NCI-H526 (cell line): ENCODE measurements at places on chromosomes 12 and 14.

DNA sequence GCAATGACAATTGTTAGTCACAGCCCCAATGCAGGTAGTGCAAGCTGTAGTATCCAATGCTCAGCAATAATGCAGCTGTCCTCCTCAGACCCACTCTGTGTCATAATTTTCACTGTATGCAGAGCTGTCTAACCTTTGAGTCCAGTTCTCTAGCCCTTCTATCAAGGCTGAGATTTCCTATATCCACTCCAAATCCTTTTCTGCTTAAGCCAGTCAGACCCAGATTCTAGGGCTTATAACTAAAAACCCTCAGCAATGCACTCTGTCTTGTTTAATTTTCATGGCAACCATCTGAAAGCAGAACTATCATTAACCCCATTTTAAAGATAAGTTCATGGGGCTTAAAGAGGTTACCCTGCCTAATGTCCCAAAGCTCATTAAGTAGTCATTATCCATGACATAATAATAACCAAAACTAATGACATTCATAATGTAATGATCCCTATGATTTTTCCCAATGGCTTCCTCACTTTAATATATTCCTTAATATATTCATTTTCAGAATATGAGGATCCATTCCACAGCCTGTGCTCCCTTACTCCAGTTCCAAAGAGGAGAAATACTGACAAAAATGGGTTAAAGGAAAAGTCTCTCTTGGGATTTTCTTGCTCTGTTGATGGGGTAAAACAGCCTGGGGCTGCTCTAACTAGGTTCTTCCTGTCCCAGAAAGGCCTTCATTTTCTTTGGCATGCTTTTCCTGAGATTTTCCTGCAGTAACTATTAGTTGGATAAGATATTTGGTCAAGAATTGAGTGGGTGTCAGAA lies 29.5 kb downstream of the TXNDC16 start:
- no peak for DNase-seq

DNA sequence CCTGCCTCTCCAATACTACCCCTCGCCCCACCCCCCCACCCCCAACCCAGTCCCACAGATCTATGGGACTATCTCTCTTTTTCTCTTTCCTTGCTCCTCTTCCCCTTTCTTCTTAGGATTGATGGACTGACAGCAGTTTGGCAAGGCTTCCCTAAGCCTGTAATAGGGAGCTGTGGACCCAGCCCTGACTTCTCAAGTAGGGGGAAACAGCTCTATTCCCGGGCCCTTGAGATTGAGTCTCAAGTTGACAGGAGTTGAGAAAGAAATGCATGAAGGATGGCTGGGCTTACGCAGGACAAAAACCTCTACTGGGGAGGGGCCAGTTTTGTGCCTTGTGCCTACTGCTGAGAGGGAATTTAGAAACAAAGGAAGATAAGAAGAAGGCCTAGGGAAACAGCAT lies 60.4 kb downstream of the SMUG1 start:
- DNase-seq, result no peak

GRCh38 chr12:108040947-108041346 lies 88.1 kb upstream of the WSCD2 start:
- DNase-seq, result no peak

DNA sequence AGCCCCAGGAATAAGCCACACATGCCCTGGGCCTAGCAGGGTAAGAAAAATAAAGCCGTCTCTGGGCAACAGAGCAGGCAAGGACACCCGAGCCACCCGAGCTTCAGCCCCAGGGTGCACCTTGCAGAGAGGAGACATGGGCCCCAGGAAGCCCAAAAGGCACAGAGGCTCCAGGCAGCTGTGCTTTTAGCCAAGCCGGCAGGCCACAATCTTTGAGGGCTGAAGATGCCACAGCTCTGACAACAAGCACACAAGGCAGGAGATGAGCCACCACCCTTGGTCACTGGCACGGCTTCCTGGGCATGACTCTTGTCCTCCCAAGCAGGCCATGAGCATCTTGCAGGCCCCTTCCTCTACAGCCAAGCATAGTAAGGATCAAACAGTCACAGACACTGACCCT lies 86.3 kb downstream of the ITPK1 start:
- DNase-seq, result no peak

DNA sequence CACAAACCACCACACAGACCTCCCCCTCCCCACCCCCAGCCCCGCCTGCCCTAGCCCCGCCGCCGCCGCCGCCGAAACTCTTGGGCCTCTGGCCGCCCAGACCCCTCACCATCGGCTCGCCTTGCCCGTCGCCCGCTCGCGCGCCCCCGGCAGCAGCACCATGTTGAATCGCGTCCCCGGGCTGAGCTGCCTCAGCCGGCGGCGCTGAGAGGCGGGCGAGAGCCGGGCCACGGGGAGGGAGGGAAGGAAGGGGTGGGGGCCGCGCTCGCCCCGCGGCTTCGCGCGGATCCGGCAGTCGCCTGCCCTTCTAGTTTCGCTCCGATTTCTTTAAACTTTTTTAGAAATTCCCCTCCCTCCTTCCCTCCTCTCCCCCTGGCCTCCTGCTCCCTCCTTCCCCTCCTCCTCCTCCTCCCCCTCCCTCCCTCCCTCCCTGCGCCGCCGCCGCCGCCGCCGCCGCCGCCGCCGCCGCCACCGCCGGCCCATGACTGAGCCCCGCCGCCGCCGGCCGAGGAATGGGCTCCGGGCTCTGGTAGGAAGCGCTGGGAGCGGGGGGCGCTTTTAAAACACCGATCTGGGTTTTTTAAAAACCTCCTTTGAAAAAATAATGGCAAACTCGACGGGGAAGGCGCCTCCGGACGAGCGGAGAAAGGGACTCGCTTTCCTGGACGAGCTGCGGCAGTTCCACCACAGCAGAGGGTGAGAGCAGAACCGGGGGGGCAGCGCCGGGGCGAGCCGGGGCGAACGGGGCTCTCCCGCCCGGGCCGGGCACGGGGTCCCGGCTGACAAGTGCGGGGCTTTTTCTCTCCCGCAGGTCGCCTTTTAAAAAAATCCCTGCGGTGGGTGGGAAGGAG lies at the start of gene ARID2:
ARID2 (plus strand) TSS at position 474 of the 851 bp plus-strand sequence; CDS start at position 605, 131 bp downstream.
- DNase-seq, result peak; percentile 43

- DNase-seq, result no peak
These were observed 9.5 kb upstream of the NUMB start for GRCh38 chr14:73467800-73468199.

GRCh38 chr14:100190126-100190525 lies 30.7 kb upstream of the DEGS2 start:
- DNase-seq, result no peak

DNA sequence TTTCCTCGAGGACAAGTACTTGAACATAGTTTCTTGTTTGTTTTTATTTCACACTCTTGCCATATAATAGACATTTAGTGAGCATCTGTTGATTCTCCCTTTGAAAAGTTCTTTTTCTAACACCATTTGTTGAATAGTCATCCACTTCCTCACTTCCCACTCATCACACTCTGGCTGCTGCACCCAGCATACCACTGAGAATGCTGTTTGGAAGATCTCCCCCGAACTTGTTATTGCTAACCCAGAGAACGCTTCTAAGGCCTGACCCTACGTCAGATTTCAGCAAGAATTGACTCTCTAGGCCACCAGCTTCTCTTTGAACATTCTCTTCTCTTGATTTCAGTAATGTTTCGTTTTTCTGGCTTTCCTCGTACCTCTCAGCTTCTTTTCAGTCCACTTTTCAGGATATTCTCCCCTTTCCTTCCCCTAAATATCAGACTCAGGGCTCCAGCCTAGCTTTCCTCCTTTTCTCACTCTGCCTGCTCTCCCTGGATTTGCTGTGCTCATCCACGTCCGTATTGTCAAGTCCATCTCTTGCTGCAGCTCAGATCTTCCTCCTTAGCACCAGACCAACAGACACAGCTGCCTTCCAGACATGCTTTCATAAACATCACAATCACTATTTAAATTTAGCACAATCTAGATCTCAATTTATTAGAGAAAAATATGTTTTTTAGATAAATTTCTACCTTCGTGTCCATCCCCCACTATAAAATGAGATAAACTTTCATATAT lies 94.0 kb upstream of the SLC38A4 start:
- no peak for DNase-seq

DNA sequence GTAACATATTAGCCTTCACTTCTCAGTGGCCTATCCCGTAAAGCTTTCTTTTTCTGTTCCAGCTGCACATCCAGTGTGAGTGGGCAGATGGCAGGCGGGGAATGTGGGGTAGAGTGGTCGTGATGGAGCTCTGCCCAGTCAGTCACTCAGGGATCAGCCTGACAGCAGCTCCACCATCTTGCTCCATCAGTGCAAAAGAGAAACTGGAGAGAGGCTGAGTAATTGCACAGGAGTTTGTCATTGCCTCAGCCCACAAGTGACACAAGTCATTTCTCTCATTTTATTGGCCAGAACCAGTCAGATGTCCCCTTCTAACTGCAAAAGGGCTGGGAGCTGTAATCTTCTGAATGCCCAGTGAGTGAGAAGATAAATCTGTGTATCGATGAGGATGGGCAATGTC lies 66.5 kb downstream of the ATP23 start:
- DNase-seq, result no peak

DNA sequence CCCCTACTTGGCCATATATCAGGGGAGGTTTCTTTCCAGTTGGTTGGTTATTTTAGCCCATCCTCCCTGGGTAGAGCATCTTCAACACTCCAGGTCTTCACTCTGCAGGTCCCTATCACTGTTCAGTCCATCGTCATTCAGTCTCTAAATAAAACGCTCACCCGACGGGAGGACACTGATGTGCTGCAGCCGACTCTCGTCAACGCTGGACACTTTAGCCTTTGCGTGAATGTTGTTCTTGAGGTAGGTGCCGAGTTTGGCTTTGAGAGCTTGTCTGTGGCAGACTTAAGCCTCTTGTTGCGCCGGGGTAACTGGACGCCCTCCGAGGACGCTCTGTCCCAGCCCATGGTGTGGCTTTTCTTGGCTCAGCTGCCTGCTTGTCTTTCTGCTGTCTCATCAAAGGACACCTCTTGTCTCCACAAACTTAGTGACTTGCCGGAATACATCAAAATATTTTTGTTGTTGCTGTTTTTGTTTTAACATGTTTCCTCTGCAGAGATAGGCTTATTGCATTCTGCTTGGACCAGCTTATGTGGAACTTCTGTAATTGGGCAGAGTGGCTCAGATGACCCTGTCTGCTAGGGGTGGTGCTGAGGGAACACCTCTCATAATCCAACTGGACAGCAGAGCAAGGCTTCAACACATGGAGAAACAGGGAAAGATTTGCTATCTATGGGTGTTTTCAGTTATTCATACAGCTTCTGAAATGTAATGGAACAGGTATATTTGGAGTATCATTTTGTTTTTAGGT lies 26.5 kb downstream of the TCTN1 start:
- DNase-seq, result no peak

DNA sequence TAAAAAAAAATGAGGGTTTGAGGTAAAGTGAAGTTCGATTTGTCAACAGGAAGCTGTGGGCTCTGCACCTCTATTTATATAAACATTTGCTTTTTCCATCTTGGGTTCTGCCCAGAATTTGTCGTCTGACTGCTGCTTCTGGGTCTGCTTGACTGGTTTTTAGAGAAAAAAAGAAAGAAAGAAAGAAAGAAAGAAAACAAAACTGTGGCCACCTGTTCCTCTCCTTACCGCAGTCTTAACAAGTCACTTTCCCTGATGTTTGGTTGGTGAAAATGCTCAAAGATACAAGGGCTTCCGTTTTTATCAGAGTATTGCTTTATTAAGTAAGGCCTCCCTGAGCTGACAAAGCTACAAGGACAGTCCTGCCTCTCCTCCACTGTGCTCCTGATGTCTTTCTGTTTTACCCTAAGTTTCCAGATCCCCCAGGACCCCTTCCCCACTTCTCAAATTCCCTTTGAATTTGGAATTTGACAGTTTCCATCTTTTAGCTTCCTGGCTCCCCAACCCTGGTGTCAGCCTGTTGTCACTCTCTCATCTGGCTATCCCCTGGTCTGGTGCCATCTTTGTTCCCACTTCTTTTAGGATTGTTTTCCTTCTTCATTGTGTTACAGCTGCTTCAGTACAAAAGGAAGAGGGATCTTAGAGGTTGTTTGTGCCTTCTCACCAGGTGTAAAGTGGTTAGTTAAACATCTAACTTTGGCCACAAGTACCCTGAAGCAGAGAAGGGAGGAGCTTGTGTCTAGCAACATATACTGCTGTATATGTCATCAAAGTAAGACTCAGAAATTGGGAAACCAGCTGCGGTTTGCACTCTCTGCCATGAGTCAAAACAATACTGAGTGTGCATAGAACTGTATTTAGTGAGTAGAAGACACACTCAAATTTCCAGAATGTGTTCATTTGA lies 18.0 kb downstream of the MFAP5 start:
- no peak for DNase-seq

DNA sequence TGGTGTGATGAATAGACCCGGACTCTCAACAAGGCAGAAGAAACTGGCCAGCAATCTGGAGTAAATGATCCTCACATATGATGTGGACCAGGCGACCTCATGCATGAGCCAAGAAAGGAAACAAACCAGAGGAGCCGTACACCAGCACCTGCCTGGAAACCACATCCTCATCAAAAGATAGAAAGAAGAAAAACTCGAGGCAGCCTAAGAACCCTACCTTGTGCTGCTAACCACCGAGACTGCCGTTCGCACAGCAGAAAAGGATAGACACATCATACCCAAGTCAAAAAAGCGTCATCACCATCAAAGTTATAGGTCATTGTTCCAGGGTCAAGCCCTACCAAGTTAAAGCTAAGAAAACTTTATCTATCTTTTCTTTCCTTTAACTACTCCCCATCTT lies 66.7 kb downstream of the RESF1 start:
- DNase-seq, result no peak

DNA sequence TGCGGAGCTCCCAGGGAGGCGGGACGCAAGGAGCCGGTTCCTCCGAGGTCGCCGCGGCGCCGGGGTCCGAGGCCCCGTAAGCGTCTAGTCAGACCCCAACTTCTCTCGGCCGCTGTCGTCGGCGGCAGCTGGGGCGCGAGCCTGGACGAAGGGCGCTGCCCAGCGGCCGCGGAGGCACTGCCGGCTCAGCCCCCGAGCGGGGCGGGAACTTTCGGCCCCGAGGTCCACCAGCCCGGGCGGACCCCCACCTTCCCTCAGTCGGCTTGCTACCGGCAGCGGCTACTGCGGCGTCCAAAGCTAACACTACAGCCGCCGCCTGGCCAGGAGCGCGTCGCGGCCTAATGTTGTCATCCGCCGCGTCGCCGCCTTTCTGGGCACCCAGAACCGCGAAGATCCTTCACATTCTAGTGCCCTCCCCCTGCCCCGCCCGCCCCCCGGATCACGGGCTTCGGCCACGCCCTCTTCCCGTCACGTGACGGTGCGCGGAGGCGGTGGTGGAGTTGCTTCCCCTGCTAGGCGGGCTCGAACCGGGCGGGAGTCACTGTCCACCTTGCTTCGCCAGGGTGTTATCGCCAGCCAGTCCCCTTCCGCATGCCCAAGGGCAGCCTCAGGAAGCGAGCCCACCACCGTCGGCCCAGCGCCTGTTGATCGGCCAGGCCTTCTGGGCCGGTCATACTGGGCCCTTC lies at the start of gene OSBPL8:
OSBPL8 (minus strand) TSS at position 372 of the 686 bp plus-strand sequence. CDS start 72,220 bp downstream, outside the sequence.
- peak; percentile 93 for DNase-seq

- DNase-seq, result no peak
These were observed 65.1 kb downstream of the KTN1 start for GRCh38 chr14:55645145-55645544.
